ENCODE measurements at places on chromosomes 2 and 18. TPM values are rescaled to one million over a fixed set of nuclear protein-coding genes. Genes with fewer than 3 reads are reported as not detected.

Gene MFSD6
- 7.1 TPM for total RNA-seq

Gene EFR3B
- total RNA-seq, result 3.2 TPM

Gene GKN1
- total RNA-seq, result 0.09 TPM

Gene NPC1
- 25.3 TPM for total RNA-seq

DNA sequence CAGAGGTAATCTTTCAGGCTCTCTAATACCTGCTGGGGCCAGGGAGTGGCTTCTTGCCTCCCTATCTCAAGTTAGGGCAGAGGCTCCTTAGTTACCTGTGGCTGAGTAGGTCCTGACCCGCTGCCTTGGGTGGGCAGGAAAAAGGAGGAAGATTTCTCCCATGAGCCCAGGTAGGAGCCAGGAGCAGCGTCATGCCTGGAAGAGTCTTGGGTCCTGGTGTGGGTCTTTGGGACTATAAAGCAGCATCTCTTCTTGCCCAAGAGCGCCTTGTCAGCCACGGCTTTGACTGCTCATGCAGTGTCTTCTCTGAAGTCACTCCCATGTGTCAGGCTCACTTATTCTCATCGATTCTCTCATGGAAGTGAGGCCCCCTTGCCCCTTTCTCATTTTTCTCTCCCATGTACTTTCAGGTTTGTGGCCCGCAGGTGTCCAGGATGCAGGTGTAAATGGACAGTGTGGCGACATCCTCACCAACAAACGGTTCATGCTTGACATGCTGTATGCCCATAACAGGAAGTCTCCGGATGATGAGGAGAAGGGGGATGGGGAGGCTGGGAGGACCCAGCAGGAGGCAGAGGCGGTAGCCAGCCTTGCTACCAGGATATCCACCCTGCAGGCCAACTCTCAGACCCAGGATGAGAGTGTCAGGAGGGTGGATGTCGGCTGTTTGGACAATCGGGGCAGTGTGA, 111.2 kb downstream of the TPGS2 start:
- no peaks in the 10 kb centered on the region for H3K36me3 ChIP-seq
- H3K27me3 ChIP-seq, result no peaks in the 10 kb centered on the region
- H3K4me3 ChIP-seq, result no peak overlapping the region
- H3K4me1 ChIP-seq, result no peaks in the 10 kb centered on the region
- no peak for DNase-seq
- H3K27ac ChIP-seq, result no peak overlapping the region

DNA sequence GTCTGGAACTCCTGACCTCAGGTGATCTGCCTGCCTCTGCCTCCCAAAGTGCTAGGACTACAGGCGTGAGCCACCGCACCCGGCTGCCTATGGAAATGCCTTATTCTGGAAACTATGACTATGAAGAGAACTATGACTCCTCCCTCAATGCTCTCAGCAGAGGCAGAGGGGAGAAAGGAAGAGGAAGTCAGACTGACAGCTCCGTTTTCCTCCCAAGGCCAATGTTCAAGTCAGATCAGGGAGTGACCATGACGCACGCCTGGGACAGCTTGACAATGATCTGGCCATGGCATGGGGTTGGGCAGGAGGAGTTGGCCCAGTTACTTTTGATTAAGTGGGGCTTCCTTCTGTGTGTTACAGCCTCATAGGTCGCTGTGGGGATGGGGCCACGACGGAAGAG, 44.3 kb upstream of the MRPL33 start:
- H3K27me3 ChIP-seq, result no peaks in the 10 kb centered on the region
- H3K4me1 ChIP-seq, result peaks cover 3% of the 10 kb centered on the region
- H3K36me3 ChIP-seq, result no peaks in the 10 kb centered on the region
- DNase-seq, result peak; percentile 36
- no peak overlapping the region for H3K4me3 ChIP-seq

DNA sequence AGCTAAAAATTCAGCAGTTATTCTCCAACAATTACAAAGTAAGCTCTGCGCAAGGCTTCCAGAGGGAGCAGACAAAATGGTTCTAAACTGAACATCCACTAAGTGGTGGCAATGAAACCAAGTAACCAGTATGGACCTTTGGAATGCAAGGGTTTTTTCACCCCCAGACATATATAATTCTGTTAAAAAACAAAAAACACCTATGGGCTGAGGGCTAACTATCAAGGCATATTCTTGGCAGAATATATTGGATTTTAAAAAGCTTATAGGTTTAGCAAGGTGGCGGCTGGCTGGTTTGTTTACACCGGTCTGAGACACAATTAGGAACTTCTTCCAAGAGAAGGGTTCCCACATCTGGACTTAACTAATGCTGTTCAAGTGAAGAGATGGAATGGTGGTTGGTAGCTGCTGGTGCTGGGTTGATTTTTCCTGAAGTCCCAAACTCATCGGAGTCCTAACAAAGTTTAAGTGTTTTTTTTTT, 2.8 kb downstream of the ZFP36L2 start:
- H3K27me3 ChIP-seq, result no peaks in the 10 kb centered on the region
- H3K36me3 ChIP-seq, result peaks cover 21% of the 10 kb centered on the region
- H3K27ac ChIP-seq, result peak overlapping the region; percentile 94
- DNase-seq, result peak; percentile 56
- peaks cover 44% of the 10 kb centered on the region for H3K4me1 ChIP-seq

DNA sequence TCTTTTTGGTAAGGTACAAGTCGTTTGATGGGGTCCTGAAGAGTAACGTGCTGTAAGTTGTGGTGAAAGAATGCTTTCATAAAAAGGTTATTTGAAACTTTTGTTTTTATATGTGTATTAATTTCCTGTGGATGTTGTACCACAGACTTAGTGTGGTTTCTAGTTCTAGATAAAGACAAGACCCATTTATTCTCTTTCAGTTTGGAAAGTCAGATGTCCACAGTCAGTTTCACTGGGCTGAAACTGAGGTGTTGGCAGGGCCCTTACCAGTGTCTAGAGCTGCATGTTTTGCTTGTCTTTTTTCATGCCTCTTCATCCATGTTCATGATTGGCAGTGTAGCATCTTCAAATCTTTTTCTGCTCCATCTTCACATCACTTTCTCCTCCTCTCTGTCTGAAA, 22.1 kb upstream of the DOCK10 start:
- H3K36me3 ChIP-seq, result no peaks in the 10 kb centered on the region
- H3K4me3 ChIP-seq, result no peak overlapping the region
- no peaks in the 10 kb centered on the region for H3K27me3 ChIP-seq
- H3K27ac ChIP-seq, result no peak overlapping the region
- no peak for DNase-seq

- peak within 1 kb of the TSS; percentile 78 for H3K27ac ChIP-seq
- H3K4me1 ChIP-seq, result peaks cover 23% of the 10 kb centered on the region
- peak within 1 kb of the TSS; percentile 78 for H3K4me3 ChIP-seq
- H3K27me3 ChIP-seq, result no peaks in the 10 kb centered on the region
Observed at GRCh38 chr18:63319383-63320122, at the start of gene BCL2. BCL2 (minus strand) TSS chr18:63319769.

DNA sequence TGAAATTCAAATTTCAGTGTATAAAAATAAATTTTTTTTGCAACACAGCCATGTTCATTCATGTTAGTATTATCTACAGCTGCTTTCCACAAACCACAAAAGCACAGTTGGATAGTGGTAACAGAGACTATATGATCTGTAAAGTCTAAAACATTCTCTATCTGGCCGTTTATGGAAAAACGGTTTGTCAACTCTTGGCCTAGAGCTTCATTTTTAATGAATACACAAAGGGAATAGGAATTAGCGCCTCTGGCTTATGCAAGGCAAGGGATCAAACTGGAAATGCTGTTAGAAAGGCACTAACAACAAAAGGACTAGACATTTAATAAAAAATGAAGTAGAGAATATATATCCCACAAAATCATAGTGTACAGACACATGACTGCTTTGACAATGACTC, 211.9 kb downstream of the EXOC6B start:
- no peak overlapping the region for H3K4me3 ChIP-seq
- no peaks in the 10 kb centered on the region for H3K27me3 ChIP-seq
- H3K36me3 ChIP-seq, result no peaks in the 10 kb centered on the region
- no peak for DNase-seq

DNA sequence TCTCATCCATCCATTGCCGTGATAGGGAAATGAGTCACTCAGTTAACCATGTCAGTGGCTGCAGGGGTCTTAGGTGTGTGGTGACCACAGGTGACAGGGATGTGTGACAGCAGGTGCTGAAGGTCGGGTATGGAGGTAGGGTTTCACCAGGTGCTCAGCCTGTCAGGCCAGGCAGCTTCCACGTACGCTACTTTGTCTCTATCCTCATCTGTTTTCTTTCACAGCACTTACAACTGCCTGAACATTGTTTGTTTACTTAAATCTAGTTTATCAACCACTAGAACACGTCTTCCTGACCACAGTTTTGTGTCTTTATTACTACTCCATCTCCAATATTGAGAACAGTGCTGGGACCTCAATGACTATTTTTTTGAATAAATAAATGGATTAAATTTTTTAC, 11.4 kb upstream of the UXS1 start:
- no peak for DNase-seq
- no peaks in the 10 kb centered on the region for H3K36me3 ChIP-seq
- H3K27ac ChIP-seq, result no peak overlapping the region
- no peaks in the 10 kb centered on the region for H3K4me1 ChIP-seq

- no peaks in the 10 kb centered on the region for H3K36me3 ChIP-seq
- no peaks in the 10 kb centered on the region for H3K27me3 ChIP-seq
- H3K4me1 ChIP-seq, result no peaks in the 10 kb centered on the region
- no peak overlapping the region for H3K4me3 ChIP-seq
Observed at GRCh38 chr2:59461127-59461526, 1092.3 kb downstream of the BCL11A start.

DNA sequence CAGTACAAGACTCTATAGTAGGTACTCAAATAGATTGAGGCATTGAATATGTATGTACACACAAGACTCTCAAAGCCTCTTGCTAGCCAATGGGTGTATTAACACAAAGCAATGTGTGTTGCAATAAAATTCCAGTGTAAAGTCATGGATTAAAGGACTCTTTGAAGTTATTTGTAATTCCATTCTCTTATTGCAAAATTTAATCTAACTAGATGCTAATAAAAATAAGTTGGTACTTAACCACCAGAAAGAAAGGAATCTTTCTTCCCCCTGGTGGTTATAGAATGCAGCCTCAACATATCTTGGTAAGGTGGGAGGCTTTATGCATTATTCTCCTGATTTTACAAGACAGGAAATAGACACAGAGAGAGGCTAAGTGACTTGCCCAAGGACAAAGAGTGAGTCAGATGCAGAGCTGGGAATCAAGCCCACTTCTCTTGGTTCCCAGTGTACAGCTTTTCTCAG, 18.0 kb downstream of the LRP1B start:
- H3K27ac ChIP-seq, result no peak overlapping the region
- H3K4me3 ChIP-seq, result no peak overlapping the region
- no peaks in the 10 kb centered on the region for H3K27me3 ChIP-seq
- DNase-seq, result no peak

DNA sequence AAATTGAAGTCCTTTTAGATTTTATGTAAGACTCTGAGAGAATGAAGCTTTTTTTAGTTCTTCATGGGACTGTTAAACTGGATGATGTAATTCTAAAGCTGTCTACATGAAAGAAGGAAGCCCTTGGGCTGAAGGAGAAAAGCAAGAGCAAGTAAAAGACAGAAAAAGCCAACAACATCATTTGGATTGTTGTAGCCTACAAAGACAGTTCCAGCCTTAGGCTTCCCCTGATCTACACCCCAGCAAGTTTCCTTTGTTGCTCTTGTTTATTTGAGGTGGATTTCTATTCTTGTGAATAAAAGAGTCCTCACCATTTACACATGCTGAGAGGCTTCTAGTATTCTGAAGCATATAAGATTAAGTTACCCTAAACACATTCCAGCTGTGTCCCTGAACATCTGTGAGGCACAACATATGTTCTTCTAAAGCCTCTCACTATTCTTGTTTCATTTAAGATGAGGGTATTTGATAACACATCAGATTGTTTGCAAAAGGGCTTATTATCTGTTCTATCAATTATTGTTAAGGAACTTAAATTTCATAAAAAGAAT, 377.8 kb downstream of the LNPK start:
- H3K27ac ChIP-seq, result no peak overlapping the region
- no peak overlapping the region for H3K4me3 ChIP-seq
- DNase-seq, result peak; percentile 17
- no peaks in the 10 kb centered on the region for H3K36me3 ChIP-seq
- H3K4me1 ChIP-seq, result no peaks in the 10 kb centered on the region

DNA sequence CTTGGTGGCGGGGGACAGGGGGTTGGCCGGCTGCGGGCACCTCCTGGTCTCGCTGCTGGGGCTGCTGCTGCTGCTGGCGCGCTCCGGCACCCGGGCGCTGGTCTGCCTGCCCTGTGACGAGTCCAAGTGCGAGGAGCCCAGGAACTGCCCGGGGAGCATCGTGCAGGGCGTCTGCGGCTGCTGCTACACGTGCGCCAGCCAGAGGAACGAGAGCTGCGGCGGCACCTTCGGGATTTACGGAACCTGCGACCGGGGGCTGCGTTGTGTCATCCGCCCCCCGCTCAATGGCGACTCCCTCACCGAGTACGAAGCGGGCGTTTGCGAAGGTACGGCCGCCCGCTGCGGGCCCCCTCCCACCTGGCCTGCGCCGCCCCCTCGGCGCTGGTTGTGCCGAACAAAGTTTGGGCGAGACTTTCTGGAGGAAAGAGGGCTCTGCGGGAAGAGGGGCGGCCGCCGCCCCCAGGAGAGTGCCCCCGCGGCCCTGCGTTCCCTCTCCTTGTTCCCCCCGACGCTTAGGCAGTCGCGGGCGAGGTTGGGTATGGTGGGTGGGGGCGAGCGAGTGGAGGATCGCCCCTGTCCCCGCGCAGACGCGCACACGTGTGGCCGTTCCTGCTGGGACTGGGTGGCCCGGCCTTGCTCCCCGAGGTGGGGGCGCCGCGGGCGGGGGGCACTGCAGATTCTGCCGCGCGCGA, 866 bp downstream of the CRIM1 start:
- peak; percentile 54 for DNase-seq
- peaks cover 4% of the 10 kb centered on the region for H3K27me3 ChIP-seq
- H3K4me3 ChIP-seq, result peak overlapping the region; percentile 78
- no peaks in the 10 kb centered on the region for H3K36me3 ChIP-seq
- peak overlapping the region; percentile 87 for H3K27ac ChIP-seq

GRCh38 chr18:10052871-10053270, 139.1 kb downstream of the VAPA start:
- H3K36me3 ChIP-seq, result no peaks in the 10 kb centered on the region
- no peak overlapping the region for H3K4me3 ChIP-seq
- H3K4me1 ChIP-seq, result peaks cover 26% of the 10 kb centered on the region
- no peak for DNase-seq
- no peaks in the 10 kb centered on the region for H3K27me3 ChIP-seq

DNA sequence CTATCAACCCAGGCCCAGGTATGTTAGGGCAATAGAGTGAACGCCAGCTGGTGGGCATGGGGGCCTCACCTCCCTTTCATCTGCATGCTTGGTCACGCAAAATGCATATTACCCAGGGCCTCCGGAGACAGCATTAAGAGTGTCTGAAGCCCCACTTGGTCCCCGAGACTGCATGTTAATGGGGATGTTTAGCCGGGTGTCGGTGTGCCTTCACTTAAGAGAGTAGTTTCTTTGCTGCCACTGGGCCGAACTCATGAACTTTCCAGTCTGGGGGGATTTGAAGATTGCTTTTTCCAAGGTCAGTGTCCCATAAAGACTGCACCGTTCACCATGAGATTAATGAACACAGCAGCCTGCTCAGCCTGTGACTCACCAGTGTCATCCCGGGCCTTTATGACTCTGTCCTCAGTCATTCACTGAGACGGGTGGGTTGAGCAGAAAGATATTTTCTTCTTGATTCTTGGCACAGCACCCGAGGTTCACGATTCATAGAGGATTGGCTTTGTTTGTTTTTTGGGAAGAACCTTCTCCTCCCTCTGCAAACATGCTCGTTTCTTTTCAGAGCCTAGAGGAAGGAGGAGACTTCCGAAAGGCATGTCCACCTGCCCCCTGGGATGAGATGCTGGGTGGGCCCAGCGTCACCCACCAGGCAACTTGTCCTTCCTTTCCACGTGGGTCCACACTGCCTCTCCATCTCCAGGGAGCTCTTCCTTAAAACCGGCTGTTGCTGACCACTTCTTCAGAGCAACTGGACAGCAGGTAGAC, 199.1 kb downstream of the GLI2 start:
- no peak overlapping the region for H3K27ac ChIP-seq
- H3K36me3 ChIP-seq, result peaks cover 10% of the 10 kb centered on the region
- peak; percentile 68 for DNase-seq
- H3K4me3 ChIP-seq, result no peak overlapping the region
- H3K27me3 ChIP-seq, result peaks cover 5% of the 10 kb centered on the region
